ENCODE measurements at places on chromosomes 1 and 21.
A peak's percentile ranks its signal among the peaks of the same experiment; 100 is the strongest.

GRCh38 chr1:211762206-211762605, 68.4 kb downstream of the LPGAT1 start:
- DNase-seq, result no peak

DNA sequence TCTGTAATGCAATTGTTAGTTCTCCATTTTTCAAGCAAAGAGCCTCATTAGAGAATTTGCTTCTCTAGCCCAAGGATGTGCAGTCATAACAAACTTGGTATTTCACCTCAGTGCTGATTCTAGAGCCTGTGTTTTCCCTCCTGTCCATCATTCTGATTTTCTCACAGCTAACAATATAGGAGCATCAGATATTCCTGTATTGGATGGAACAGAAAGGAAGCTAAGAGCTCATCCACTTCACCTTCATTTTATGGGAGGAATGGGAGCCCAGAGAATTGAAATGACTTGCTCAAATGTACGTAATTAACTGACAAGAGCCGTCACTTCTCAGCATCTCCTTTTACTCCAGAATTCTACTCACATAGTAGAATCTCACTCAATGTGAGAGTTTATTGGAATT, 96.6 kb downstream of the EDEM3 start:
- no peak for DNase-seq

DNA sequence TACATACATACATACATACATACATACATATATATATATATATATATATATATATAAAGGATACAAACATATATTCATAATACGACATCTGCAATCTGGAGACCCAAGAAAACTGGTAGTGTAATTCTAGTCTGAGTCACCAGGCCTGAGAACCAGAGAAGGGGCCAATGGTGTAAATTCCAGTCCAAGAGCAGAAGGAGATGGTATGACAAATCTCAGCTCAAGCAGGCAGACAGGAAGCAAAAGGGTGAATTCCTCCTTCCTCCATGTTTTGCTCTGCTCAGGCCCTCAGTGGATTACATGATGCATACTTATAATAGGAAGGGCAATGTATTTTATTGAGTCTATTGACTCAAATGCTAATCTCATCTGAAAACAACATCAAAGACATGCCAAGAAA, 1060.4 kb upstream of the TMPRSS15 start:
- no peak for DNase-seq

DNA sequence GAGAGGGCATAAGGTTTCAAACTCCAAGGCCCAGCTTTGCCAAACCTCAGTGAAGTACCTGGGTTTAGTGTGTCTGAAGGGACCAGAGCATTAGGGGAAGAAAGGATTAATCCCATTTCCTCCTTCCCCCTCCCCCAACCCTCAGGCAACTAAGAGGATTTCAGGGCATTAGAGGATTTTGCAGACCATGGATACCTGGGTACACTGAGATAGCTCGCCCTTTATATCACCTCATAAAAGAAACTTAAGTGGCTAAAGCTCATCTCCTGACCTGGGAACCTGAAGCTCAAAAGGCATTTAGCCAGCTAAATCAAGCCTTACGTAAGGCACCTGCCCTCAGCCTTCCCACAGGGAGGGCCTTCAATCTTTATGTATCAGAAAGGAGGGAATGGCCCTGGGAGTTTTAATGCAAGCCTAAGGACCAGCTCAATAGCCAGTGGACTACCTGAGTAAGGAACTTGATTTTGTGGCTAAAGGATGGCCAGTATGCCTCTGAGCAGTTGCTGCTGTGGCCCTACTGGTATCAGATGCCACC, 26.4 kb upstream of the SMYD3 start:
- DNase-seq, result no peak

GRCh38 chr1:24289937-24290595, 29.1 kb upstream of the GRHL3 start:
- no peak for DNase-seq

- no peak for DNase-seq
These were observed 463 bp downstream of the PRPF3 start for GRCh38 chr1:150321826-150322166.

- no peak for DNase-seq
These were observed 72.5 kb upstream of the RAB3GAP2 start for GRCh38 chr1:220344745-220345144.

- no peak for DNase-seq
These were observed 378.9 kb downstream of the KCNH1 start for GRCh38 chr1:210754878-210755665.

DNA sequence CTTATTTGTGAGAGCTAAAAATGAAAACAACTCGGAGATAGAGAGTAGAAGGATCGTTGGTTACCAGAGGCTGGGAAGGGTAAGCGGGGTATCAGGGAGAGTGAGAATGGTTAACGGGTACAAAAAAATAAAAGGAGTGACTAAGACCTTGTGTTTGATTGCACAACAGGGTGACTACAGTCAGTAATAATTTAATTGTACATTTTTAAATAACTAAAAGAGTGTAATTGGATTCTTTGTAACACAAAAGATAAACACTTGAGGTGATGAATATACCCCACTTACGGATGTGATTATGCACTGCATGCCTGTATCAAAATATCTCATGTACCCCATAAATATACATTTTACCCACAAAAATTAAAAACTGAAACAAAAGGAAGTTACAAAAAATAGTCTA, 29.4 kb downstream of the FOXJ3 start:
- DNase-seq, result no peak

DNA sequence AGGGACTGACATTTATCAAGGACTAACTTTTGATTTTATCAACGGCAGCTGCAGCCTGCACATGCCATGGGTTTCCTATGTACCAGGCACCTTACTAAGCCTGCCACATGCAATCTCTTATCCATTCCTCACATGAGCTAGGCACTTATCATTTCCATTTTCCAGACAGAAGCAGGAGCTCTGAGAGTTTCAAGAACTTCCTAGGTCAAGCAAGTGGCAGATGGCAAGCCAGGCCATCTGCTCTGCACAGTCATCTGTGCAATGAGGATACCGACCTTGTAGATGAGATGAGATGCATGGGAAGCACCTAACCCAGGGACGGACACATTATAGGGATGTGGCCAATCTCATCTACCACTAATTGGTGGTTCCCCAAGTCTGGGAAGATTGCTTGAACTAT, 339.4 kb upstream of the USP24 start:
- no peak for DNase-seq

GRCh38 chr1:90067194-90067931, 72.5 kb downstream of the ZNF326 start:
- no peak for DNase-seq

DNA sequence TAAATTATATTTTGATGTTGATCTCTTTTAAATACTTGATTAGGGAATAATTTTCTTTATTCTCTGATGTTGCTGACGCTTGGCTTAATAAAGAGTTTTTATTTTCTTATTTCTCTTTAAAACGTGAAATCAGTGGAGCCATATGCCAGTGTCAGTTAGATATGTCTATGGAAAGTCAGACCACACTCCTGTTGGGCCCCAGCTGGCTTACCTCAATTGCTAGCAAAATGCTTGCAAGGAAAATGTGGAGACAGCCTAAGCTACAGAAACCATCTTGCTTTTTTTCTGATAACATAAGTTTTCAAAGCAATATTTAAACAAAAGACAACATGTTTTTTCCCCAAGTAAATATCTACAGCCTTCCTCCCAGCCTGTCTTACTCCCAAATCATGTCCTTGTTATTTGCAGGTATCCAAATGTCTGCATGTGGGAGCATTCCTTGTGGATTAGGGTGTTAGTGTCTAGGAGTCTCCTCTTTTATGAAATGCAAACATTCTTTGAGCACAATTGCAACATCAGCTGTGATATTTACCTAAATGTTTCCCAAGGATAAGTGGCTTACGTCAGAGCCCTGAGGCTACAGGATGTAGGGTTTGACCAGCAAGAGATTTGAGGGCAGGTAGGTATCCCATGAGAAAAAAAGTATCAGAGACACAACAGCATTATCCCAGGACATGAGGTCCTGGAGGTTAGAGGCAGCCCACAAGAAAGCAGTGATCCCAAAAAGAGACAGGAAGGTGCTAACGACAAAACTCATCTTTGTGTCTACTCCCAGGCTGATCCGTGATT, 117.2 kb upstream of the KCNJ15 start:
- no peak for DNase-seq

DNA sequence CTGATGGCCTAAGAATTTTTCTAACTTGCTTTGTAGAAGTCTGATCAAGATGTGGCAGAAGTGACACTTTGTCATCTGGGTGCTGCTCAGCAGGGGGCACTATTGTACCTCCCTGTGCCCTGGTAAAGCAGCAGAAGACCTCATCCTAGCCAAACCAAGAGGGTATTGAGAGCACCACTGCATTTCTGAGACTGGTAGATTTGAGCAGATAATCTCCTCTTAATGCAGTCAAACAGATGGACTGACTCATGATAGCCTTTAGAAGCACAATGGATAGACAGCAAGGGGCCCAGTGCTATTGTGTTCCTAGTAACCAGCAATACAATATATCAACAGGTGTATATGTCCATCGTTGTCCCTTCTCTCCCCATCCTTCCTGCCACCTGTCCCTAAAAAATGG, 5.7 kb downstream of the TPM3 start:
- DNase-seq, result peak; percentile 43

DNA sequence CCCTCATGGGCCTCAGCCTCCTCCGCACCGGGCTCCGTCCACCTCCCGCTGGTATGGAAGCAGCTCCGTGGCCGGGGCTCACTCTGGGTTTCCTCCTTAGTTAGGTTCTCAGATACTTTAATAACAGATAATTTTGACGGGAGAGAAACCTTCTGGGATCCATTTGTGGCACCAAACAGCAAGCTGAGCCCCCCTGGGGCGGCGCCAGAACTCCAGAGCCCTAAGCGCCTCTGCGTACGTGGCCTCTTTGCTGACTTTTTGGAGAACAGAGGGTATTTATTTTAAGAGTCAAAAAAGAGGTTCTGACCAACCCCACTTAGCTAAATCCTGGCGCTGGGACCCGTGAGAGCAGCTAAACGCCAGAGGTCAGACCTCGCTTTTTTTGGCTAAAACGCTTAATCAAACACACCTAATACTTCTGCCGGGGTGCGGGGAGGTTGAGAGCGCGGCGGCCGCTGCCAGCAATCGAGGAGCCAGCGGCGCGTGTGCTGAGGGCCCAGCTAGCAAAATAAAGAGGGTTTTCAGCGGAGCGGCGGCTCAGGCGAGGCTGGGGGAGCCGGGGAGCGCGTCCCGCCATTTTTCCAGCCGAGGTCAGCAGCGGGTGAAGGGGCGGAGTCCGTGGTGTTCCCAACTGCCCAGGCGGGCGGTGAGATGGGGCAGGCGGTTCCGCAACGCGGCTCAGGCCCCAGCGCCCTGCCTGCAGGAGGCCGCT, 171.7 kb downstream of the PRDM16 start:
- no peak for DNase-seq

DNA sequence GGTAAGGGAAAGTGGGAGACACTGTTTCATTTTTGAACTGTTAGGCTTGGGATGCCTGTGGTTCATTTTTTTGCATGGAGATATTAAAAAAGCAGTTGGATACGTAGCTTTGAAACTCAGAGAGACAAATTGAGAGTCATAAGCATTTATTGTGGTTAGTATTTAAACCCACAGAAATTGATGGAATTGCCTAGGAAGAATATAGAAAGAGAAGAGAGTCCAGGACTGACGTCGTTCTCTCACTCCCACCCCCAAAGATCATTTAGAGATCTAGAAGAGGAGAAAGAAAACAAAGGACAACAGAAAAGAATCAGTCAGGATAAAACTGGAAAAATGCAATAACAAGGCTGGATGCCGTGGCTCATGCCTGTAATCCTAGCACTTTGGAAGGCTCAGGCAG, 73.2 kb upstream of the BMP8A start:
- no peak for DNase-seq

DNA sequence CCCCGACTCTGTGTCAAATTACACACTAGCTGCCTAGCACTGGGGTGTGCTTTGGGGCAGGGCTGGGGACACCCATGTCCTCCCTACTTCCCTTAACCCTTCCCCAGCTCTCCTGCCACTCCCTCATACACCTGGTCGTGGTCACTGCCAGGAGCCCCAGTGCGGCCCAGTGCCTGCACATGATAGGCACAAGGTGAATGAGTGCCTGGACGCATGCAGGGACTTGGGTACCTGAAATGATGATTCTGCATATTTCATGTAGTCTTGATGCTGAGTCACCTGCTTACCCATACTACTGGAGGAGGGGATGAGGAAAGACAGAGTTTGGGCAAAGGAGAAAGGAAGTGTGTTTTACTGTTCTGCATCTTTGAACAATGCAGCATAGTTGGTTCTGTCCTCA, 1.5 kb upstream of the VANGL2 start:
- DNase-seq, result no peak

DNA sequence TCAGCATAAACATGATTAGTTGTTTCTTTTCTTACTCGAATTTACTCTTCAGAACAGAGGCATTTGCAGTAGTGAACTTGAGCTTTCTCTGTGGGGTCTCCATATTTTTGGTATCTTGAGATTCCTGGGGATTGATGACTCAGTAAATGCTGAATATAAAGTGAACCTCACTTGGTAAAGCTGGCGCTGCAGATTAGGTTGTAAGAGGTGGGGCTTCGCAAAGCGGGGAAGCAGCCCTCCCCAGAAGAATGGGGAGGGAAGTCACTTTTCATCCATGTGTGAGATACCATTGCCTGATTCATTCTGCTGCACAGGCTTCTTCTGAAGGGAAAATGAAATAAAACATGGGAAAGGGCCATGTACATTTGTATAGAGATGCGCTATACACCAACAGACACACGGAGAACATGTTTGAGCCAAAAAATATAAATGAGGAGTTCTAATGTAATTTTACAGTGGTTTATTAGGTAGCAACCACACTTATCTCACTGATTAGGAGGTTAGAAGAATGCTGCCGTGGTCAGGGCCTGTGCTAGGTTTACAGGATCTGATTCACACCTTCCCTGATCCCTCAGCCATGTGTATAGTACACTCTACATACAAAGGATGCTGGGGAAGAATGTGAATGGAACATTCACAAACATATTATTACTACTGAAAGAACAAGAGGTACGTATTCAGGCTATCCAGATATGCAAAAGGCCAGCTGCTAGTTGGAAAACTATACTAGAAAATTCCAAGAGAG, 63.5 kb downstream of the DNTTIP2 start:
- DNase-seq, result no peak

- no peak for DNase-seq
These were observed 58.3 kb downstream of the SIM2 start for GRCh38 chr21:36757196-36757595.

- no peak for DNase-seq
These were observed 14.7 kb upstream of the SLC19A1 start for GRCh38 chr21:45556645-45557615.

DNA sequence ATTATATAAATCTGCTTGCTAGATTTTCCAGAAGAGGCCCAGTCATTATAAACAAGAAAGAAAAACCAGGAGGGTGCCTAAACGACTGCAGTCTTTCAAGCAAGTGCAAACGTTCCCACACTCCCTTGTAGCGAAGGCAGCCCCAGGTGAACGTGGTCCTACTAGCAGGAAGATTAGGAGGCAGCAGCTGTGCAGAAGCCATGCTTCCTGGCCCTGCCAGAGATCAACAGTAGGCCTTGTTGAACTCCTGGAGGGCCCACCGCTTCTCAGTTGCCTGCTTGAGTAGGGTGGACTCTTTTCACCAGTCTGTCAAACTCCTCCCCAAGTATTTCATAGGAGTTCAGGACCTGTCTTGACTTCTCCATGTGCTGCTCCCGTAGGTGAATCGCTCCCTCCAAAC, 163.0 kb upstream of the GORAB start:
- no peak for DNase-seq

GRCh38 chr1:228084325-228084724, 1.8 kb downstream of the ARF1 start:
- no peak for DNase-seq

Measured in 8988T (cell line).